ENCODE measurements at places on chromosomes 11 and 22. TPM values are rescaled to one million over a fixed set of nuclear protein-coding genes. Genes with fewer than 3 reads are reported as not detected.
A peak's percentile ranks its signal among the peaks of the same experiment; 100 is the strongest.

Gene DDIAS
- 4.1 TPM for polyA plus RNA-seq

DNA sequence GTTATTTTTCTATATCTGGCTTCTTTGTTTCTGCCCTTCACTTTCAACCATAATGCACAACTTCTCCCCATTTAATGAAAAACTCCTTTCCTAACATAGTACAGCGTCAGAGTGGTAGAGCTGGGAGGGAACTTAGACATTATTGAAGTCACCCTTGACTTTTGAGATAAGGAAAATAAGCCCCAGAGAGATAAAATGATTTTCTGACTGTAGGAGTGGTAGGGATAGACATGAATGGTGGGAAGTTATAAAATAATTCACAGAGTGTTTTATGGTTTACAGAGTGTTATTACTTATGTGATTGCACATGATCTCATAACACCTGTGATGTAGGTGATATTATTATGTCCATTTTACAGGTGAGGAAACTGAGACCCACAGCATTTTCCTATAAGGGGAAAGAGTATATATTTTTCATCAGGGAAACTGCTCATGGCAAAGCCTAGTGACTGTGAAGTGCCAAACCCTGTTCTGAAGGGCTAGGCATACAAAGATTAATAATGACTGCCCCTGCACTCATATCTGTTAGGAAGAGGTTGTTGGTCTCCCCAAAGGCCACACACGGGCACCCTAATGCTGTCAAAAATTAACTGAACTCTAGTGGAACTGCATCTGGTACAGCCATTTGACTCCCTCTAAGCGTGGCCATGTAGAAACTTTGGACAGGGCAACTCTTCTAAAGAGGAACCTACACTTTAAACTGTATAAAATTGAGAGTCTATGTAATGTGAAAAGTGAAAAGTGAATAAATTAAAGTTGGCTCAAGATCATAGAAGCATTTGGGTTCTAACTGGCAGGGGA is 61.1 kb upstream of the PICALM start:
- no peak for DNase-seq

DNA sequence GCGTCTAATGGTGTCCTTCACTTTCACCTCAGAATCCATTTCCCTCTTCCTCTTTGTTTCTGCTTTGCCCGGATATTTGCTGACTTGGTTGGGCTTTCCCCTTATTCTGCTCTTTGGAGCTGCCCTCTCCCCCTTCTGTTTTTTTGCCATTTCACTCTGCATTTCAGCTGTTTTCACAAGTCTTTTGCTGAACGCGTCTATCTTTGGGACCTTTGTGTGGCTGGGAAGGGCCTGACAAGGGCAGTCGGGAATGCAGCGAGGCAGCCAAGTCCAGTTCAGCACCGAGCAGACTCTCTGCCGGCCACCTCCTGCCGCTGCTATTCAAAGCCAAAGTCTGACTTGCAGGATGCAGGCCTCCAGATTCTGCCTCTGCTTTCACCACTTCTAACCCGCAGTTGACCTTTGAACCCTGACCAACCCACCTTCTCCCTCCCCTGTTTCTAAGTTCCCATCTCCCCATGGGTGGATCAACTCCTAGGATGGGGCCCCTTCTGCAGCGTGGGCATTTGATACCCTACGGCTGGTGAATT is 38.2 kb downstream of the FEZ1 start:
- DNase-seq: no peak

GRCh38 chr11:105392556-105392955 is 217.3 kb upstream of the GRIA4 start:
- DNase-seq: no peak

DNA sequence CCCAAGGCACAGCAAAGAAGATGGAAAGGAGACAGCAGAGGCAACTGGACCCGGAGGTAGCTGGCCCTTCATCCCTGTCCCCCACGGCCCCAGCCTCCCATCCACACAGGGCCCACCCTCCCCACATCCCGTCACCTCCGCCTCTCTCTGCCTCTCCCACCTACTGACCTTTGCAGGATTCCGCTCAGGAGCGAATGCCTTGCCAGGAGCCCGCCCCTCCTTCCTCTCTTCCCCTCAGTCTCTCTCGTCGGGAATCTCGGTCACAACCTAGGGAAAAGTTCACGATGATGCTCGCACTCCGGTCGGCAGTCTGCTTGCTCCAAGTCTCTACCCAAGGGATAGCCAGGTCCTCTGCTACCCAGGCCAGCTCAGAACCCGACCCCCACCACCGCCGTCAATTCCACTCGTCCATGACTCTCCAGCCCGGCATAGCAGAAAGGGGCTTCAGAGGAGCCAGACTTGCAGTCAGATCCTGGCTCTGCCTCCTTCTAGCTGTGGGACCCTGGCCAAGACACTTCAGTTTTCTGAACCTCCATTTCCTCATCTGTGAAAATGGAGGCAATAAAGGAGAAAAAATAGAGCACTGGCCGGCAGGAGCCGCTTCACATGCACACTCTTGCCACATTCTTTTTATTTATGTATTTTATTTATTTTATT is 10.2 kb downstream of the AHNAK start:
- no peak for DNase-seq

Gene NXPE4
- polyA plus RNA-seq: not detected

GRCh38 chr11:71153005-71153390 is 99.4 kb downstream of the SHANK2 start:
- DNase-seq: no peak

- peak; percentile 93 for DNase-seq
Measured at GRCh38 chr11:65487467-65488272, 11.2 kb upstream of the MALAT1 start.

DNA sequence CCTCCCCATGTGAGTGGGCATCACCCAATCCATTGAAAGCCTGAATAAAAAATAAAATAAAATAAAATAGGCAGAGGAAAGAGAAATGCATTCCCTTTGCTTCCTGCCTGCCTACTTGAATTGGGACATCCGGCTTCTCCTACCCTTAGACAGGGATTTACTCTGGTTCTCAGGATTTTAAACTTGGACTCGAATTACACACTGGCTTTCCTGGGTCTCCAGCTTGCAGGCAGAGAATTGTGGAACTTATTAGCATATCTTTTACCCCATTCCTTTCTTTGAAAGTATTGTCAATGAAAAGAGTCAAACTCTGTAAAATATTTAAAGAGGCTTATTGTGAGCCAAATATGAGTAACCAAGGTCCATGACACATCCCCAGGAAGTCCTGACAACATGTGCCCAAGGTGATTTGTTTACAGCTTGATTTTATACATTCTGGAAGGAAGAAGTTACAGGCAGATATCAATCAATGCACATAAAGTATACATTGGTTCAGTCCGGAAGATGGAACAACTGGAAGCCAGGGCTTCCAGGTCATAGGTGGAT is 78.4 kb upstream of the CCDC90B start:
- DNase-seq: no peak

DNA sequence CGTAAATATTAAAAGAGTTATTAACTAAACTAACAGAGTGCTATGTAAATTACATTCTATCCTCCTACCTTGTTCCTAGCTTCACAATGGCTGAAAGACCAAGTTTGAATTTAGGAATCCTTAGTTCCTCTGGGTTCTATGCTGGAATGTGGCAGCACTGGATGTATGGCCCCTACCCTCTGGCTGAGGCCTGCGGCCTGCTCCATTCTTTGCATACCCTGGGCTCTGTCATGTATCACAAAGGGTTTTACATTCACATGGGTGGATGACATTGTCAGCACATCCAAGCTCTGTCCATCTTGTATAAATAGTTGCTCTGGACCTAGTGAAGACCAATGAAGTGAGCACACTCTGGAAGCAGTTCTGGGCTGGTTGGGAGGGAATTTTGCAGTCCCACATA is 54.5 kb downstream of the AASDHPPT start:
- DNase-seq: no peak
